ENCODE measurements at places on chromosomes 7 and 10.

DNA sequence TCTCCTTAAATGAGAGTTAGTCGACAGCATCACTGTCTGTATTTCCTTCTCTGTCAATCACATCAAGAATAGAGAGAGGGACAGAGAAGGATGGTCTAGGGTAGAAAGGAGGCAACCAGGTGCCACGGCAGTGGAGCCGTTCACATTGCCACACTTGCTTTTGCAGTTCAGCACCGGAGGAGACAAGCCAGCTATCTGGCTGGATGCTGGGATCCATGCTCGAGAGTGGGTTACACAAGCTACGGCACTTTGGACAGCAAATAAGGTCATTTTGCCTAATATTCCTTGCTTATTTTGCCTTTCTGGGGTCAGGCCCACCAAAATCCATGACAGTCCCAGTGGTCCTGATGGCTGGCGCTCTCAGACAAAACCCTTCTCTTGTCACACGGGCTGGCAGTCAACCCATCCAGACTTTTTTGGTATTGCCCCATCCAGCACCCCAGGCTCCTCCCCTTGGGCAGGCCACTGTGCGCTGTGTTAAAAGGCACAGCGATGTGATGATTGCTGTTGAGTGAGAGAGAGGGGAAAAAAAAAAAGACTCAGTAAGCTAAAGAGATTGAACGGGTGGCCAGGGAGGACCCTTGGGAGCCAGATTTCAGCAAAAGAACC is 8.4 kb downstream of the CPA2 start:
- no peak for DNase-seq

DNA sequence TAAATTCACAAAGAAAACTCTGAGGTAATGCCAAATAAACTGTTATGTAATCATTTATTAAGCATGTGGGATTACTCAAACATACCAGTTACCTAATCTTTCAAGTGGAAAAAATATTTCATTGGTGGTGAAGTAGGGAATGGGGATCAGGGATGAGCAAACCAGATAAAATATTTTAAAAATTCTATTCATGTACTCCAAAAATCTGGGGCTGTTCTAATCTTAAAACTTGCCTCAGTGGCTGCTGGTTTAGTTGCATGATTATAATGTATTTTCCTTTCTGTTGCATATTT is 19.5 kb downstream of the LMOD2 start:
- DNase-seq, result no peak

DNA sequence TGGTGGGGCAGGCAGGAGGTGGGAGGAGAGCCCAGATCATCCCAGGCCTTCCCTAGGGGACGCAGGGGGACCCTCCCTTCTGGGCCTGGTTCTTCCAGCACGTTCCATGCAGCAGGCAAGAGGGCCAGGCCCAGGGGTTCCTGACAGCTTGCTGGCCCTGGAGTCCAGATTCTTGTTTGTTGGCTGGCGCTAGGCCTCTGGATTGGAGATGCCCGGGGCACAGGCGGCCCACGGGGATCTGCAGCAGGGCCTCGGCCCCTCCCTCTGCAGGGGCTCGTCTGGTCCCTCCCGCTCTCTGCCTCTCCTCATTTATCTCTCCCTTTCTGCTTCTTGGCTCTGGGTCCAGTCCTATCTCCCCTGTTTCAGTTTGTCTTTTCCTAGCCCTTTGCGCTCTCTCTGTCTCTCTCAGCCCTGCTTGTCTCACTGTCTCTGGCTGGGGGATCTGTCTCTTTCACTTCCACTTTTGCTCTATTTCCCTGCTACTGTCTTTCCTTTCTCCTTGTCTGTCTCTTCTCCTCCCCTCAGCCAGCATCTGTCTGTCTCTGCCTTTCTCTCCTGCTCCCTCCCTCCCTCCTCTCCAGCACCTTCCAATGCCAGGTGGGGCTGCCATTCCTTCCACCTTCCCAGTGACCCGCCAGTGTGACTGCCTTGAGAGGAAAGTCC is 1.1 kb upstream of the AQP1 start:
- no peak for DNase-seq

- DNase-seq, result no peak
Observed at GRCh38 chr10:99435986-99436638, 5.7 kb upstream of the GOT1 start.

DNA sequence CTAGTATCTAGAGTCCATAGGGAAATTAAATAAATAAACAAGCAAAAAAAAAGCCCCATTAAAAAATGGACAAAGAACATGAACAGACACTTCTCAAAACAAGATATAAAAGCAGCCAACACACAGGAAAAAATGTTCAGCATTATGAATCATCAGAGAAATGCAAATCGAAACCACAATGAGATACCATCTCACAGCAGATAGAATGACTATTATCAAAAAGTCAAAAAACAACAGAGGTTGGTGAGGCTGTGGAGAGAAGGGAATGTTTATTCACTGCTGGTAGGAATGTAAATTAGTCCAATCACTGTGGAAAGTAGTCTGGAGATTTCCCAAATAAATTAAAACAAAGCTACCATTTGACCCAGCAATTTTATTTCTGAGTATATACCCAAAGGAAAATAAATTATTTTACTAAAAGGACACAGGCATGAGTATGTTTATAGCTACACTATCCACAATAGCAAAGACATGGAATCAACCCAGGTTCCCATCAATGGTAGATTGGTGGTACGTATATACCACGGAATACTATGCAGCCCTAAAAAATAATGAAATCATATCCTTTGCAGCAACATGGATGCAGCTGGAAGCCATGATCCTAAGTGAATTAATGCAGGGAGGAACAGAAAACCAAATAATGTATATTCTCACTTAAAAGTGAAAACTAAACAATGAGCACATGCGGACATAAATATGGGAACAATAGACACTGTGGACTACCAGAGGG is 366.5 kb upstream of the SEMA3C start:
- no peak for DNase-seq

DNA sequence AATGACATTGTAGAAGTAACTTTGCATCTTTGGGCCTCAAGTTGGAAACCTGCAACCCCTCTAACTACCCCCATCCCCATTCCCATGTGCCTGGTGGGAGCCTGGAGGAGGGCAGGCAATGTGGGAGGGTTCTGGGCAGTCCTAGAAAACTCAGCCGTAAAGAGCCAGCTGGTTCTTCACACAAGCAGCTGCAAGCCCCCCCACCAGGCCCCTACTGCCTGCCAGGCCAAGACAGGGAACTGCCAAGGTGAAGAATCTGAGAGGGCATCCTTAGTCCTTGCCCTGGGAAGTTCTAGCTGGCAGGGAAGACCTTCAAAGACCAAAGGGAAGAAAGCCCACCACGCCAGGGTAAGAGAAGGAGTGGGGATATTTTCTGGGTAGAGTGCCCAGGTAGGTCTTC is 12.2 kb upstream of the INMT start:
- no peak for DNase-seq

- DNase-seq, result no peak
Observed at GRCh38 chr10:112960151-112960681, 10.2 kb downstream of the TCF7L2 start.

GRCh38 chr10:96756111-96756903 is 36.0 kb upstream of the PIK3AP1 start:
- DNase-seq, result no peak

DNA sequence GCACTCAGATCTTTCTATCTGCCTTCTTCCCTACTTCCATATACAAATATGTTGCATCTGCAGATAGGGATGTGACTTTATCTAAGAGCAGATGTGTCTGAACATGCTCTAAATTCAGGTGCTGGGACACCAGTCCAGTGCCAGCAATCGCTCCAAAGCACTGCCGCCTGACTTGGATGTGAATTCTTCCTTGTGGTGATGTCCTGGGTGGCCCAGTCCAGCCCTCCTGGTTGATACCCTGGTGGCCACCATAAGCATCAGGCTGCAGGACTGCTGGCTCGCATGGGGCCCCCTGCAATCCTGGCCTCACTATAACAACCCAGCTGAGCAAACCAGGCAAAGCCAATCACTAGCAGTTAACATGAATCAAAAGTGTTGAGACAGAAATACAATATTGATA is 149.2 kb upstream of the PDE1C start:
- no peak for DNase-seq

GRCh38 chr7:140584195-140584851 is 56.3 kb downstream of the DENND2A start:
- DNase-seq, result no peak

GRCh38 chr10:44387853-44388251 is 3.0 kb upstream of the CXCL12 start:
- DNase-seq, result no peak

DNA sequence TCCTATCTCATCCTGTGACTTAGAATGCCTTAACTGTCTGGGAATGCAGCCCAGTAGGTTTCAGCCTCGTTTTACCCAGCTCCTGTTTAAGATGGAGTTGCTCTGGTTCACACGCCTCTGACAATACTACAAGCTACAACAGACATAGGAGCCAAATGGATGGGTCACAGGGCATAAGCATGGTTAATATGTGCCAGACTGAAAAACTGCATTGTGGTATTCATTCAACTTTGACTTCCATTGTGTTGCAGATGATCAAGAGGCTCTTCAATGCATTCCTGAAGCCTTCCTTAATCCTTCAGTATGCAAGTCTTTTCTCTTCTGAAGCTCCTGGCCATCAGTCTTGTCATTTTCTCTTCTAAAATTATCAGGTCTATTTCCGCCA is 20.3 kb upstream of the RNF32 start:
- DNase-seq, result no peak

DNA sequence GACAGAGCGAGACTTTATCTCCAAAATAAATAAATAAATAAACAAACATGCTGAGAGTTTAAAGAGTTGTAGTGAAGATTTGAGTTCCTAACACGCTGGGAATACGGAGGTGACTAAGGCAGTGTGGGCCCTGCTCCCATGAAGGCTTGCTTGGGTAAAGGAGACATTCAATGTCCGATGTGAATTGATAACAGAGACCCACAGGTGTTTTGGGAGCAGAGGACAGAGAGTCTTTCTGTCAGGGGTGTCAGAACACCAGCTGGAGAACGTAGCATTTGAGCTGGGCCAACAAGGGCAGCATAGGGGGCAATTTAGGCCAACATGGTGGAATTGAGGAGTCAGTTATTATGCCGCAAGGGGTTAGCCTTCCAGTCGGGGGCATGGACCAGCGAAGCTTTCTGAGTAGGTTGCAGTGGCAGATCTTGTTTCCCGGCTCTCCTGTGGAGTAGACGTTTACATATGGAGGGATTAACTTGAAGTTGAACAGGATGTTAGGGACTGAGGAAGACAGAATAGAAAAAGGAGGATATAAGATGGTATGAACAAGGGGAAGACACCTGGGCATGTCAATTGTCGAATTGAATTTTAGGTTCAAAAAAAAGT is 5.6 kb downstream of the PROSER2 start:
- DNase-seq, result no peak

DNA sequence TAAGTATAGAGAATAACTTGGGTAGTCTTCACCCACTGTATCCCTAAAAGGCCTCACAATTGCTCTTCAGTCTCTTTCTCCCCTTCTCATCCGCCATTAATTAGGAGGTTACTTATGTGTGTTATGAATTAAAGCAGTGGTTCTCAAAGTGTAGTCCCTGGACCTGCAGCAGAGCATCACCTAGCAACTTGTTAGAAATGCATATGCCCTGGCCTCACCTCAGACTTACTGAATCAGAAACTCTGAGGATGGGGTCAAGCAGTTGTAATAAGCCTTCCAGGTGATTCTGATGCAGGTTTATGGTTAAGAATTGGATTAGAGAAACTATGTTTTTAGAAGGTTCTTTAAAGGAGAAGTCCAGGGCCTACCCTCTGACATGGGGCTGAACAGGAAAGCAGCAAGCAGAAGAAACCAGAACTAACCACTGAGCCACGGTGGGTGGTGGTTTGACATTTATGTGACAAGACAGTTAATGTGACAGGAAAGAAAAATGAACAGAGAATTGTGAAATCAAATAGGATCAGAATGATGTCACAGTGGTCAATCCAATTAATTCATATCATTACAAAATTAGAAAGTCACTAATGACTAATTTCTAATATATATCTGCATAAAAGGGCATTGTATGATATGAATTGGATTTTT is 37.6 kb downstream of the ENTPD1 start:
- no peak for DNase-seq

DNA sequence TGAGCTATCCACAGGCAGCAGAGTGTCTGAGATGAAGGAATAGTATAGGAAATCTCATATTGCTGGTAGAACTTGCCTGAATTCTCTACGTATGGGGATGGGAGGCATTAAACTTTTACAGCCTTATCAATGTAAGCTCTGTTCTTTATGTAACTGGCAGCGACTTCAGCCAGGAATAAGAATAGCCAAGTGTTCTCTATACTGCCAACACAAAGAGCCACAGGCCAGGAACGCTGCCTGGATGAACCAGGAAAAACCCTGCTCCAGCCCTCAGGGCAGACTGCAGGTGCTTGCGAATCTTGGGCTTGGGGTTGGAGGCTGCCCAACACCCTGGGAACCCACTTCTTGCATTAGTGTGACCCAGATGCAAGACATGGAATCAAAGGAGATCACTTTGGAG is 6.1 kb upstream of the OLAH start:
- DNase-seq, result no peak

DNA sequence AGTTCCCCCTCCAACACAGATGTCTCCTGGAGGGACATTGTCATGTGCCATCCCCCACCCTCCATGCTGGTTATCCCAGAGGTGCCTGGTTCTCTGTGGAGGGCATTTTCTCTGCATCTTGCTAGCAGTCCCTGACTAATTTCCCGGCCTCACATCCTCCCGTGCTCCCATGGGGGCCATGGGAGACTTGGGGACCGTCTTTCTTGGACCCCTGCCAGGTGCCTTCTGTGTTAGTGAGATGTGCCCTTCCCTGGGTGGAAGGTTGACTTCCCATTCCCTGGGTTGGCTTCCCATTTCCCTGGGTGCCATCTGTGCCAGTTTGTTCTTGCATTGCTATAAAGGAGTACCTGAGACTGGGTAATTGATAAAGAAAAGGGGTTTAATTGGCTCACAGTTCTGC is 22.5 kb upstream of the GNA12 start:
- no peak for DNase-seq

DNA sequence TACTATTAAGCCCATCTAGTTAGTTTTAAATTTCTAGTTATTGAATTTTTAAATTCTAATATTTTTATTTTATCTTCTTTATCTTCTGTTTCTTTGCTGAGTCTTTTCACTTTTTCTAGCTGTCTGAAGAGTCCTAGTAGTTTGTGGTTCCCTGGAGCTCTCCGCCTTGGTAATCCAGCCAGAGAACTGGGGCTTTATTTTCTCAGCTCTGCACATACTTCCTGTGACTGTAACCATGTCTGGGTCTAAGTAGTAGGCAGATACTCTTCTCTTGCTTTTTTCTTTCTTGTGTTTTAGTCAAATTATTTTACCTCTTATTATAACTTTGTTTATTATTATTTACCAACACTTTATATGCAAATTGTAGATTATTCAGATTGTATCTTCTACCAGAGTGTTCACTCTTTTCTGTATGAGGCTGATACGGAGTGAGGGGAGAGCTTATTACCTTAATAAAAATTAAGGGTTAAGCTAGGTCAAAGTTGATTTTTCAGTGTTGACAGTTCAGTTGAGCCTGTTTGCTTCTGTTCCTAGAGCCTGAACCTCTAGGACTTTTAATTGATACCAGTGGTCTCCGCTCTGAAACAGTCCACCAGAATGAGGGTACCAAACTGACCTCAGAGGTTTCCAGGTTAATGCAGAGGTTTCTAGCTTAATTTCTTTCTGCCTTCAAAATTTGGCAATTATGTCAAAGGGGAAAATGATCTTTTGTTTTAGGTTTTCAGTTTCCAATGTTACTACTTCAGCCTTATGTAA is 155.4 kb downstream of the ADK start:
- no peak for DNase-seq

GRCh38 chr7:158985583-158985982 is 129.2 kb downstream of the DYNC2I1 start:
- DNase-seq, result no peak
